ENCODE measurements at places on chromosomes 12 and 14.

DNA sequence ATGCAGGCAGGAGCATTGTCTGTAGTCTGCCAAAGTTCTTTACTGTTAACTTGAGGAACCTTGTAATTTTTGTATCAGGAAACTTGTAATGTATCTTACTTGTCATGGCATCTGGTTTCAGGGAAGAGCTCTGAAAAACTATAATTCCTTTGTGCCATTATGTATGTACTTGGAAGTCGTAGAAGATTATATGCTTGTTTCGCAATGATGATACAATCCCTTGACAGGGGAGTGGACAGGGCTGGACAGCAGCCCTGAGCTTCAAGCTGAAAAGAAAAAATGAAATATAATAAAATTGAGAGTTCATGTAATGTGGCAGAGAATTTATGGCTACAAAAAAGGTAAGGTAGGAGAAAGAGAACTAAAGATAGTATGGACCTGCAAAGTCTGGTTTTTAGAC lies 7.4 kb upstream of the DLGAP5 start:
- no peak for DNase-seq

- no peak for DNase-seq
These were observed 154.5 kb upstream of the CLEC14A start for GRCh38 chr14:38410442-38410841.

GRCh38 chr12:10540776-10541205 lies 35.1 kb downstream of the EIF2S3B start:
- peak; percentile 17 for DNase-seq

DNA sequence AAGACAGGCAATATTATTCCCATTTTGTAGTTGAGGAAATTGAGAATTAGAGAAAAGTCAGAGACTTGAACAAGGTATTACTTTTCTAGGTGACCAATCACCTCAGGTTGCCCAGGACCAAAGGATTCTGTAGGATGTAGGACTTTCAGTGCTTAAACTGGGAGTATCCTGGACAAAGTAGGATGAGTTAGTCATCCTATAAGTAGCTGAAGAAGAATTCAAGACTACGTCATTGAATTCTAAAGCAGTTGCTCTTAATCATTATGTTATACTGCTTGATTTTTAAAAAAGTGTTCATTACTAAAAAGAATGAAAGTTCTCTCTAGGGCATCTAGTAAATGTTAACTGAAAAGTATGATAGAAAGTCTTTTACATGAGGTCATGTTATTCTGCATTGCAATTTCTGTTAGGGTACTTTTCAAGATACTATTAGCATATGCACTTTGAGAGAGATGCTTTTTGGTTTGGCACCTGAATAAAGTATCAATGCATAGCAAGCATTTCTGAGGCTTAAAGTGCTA lies 101.7 kb downstream of the RTN1 start:
- DNase-seq, result no peak

- DNase-seq, result no peak
These were observed 103.4 kb upstream of the PKP2 start for GRCh38 chr12:33000016-33000415.

- no peak for DNase-seq
These were observed 159.3 kb downstream of the NPAS3 start for GRCh38 chr14:33098016-33098415.

GRCh38 chr12:80846952-80847351 lies 90.8 kb downstream of the LIN7A start:
- no peak for DNase-seq

GRCh38 chr14:50260511-50260910 lies 29.1 kb upstream of the SOS2 start:
- peak; percentile 83 for DNase-seq

- DNase-seq, result no peak
These were observed 1.1 kb downstream of the MED6 start for GRCh38 chr14:70599345-70599744.

DNA sequence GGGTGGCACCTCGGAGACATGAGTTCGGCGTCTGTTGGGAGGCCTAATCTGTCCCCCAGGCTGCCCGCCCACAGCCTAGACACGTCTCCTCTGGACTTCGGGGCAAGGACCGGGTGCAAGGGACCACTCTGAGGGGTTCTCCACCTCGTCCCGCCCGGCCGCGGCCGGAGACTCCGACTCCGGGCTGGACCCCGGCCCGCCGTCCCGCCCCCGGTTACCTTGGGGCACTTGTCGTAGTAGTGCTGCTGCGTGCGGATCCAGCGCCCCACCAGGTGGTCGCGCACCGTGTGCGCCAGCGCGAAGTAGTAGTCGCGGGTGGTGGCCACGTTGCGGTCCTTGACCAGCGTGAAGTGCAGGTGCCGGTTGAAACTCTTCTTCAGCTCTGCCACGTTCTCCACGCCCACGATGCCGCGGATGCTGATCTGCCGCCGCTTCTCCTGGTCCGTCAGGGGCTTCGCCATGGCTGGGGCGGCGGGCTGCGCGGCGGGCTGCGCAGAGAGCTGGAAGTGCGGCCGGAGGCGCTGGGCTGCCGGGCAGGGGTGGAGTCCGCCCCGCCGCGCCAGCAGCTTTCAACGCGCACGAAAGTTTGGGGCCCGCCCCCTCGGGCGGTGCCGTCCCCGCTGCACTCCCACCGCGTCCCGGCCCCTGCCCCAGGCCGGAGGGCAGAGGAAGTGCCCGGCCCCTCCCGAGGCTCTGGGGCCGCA lies at the start of gene PYGL:
Gene PYGL (minus strand): TSS at position 541 of the 704 bp plus-strand sequence. CDS start 80 bp downstream, at position 461.
- peak; percentile 88 for DNase-seq

DNA sequence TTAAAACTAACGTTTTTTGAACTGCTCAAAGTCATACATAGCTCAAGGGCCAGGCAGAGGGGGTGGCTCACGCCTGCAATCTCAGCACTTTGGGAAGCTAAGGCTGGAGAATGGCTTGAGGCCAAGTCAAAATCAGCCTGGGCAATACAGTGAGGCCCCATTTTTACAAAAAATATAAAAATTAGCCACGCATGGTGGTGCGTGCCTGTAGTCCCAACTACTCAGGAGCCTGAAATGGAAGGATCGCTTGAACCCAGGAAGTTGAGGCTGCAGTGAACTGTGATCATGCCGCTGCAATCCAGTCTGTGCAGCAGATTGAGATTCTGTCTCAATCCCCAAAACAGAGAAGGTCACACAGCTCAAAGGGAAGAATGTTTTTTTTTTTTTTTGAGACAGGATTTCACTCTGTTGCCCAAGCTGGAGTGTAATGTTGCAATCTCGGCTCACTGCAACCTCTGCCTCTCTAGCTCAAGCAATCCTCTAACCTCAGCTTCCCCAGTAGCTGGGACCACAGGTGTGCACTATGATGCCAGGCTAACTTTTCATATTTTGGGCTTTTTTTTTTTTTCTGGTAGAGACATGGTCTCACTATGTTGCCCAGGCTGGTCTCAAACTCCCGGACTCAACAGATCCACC lies 2.9 kb downstream of the RBM23 start:
- peak; percentile 63 for DNase-seq

DNA sequence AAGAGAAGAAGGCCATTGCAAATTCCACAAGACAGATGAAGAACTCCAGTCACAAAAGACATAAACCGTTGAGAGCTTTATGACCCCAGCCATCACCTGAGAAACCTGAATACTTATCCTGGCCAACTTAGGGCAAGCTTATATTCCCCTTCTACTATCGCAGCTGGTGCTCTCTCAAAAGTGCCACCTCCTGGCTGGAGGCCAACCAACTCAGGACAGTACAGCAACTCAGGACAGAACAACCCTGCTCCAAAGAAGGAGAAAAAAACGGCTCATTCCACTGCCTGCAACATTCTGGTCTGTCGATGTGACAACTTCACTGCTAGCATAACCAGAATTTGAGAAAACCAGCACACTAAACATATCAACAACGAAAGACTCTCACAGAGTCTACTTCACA lies 9.7 kb upstream of the KRT6B start:
- DNase-seq, result no peak

DNA sequence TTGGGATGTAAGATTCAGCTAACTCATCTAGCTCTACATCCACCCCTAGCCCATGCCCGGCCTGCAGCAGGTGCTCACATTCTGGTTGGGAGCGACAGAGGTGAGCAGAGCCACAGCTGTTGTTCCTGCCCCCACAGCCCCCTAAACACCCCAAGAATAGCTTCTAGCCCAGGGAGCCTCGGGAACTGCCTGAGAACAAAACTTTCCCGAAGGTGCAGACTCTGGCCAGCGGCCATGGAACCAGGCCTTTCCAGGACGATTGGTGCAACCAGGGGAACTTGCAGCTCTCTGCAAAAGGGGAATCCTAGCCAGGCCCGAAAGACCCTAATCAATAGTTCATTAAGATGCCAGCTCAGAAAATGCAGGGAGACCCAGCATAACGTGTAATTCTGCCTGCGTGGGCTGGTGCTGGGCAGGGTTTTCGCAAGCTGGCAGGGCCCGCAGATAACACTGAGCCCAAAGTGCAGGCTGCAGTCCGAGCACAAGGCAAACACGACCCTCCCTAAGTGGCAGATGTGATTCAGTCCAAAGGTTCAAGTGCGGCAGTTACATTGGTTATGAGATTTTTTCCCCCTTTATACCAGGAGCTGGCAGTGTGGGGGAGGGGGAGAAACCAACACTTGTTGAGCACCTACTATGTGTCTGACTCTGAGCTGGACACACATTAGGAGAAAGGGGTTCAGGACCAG lies 122.5 kb upstream of the MAP1LC3B2 start:
- no peak for DNase-seq

DNA sequence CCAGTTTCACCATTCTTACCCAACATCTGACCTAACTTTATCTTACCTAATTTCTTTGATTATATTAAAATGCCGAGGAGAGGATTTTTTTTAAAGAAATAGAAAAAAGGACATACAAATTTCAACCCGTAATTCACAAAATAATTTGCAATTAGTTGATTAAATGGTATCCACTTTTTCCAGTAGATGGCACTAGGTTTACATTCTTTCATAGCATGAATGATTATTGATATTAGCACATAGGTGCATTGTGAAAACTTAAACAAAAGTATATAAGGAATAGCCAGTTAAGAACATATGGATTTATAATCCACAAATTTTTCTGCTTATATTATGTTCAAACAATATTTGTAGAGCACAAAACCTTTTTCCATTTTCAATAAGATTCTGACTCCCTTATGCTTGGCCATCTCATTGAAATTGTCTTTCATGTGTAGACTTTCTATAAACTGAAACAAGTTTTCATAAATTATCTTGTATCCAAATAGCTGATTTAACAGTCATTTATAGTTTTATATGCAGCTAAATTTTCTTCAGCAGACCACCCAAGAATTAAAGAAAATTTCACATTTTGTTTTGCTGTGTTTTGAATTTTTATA lies 35.3 kb downstream of the MSRB3 start:
- peak; percentile 63 for DNase-seq

DNA sequence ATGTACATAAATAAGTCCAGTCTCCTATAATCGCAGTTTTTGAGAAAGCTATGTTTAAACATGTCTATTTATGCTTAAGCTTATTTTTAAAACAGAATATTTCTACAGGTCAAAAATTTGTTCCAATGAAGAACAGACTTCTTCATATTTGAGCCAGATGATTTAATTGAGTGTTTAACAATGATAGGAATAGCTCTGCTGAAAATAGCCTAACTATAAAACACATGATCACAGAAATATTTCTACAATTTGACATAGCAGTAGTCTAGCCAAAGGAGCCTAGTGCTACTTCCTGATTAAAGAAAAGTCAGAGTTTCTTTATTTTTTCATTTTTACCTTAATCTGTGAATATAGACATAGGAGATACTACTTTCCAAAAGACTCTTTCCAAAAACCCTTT lies 29.4 kb downstream of the DCP1B start:
- no peak for DNase-seq

GRCh38 chr14:70094631-70095030 lies 94.1 kb downstream of the SLC8A3 start:
- DNase-seq, result no peak
